ENCODE measurements at places on chromosomes 2 and 18.

- no peak for DNase-seq
Measured at GRCh38 chr2:133255360-133255759, 312.9 kb downstream of the NCKAP5 start.

DNA sequence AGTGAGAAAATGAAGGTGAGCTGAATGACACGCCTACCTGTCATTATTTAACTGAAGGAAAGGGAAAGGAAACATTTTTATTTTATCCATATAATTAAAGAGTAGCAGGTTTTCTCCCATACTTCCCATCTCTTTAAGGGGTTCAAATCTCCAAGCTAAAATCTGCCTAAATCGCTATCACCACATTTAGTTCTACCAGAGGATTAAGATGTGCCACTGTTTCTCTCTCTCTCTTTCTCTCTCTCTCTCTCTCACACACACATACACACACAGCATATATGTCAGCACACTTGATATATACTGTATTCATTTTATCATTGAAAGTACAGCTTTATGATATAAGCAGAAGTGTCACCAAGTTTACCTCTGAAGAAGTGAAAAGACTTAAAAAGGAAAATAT lies 3.1 kb downstream of the WIPF1 start:
- no peak for DNase-seq

- DNase-seq, result no peak
Measured at GRCh38 chr2:128366713-128367511, 48.2 kb upstream of the HS6ST1 start.

- DNase-seq, result no peak
Measured at GRCh38 chr2:120134263-120134662, 88.9 kb downstream of the TMEM185B start.

- DNase-seq, result no peak
Measured at GRCh38 chr18:2407961-2408360, 163.3 kb downstream of the METTL4 start.

DNA sequence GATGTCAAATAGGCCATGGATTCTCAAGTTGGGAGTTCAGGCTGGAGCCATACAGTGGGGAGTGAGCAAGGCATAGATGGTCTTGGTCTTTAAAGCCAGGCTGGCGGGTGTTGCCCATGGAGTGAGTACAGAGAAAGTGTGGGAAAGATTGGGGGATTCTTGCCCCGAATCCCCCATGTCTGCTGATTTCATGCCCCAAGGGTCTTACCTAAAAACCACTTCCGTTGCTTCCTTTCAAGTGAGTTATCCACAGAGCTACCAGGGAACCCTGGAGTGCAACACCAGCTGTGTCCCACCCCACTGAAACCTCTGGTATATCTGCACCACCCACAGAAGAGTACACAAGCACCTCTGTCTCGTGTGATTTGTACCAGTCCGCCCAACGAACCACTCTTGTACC lies 31.4 kb downstream of the FHOD3 start:
- no peak for DNase-seq

GRCh38 chr18:78758496-78758895 lies 221.1 kb upstream of the SALL3 start:
- DNase-seq, result no peak

- no peak for DNase-seq
Measured at GRCh38 chr2:201880579-201880978, 74.2 kb downstream of the CDK15 start.

DNA sequence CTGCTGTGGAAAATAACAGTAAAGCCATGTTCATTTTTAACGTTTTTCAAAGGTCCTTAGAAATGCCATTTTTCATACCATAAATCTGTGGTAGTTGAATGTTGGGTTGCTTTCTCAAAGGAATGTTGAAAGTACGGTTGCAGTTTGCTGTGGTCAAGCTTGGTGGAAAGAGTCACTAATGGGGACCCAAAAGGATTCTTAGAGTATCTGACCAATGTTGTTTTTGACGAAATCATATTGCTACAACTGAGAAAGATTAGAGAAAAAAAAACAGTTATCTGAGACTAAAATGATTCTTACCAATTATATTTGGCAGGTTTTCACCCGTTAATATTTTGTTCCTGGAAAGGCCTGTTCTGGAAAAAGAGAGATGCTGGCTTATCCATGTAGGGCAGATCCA lies 439.5 kb upstream of the ETAA1 start:
- no peak for DNase-seq

DNA sequence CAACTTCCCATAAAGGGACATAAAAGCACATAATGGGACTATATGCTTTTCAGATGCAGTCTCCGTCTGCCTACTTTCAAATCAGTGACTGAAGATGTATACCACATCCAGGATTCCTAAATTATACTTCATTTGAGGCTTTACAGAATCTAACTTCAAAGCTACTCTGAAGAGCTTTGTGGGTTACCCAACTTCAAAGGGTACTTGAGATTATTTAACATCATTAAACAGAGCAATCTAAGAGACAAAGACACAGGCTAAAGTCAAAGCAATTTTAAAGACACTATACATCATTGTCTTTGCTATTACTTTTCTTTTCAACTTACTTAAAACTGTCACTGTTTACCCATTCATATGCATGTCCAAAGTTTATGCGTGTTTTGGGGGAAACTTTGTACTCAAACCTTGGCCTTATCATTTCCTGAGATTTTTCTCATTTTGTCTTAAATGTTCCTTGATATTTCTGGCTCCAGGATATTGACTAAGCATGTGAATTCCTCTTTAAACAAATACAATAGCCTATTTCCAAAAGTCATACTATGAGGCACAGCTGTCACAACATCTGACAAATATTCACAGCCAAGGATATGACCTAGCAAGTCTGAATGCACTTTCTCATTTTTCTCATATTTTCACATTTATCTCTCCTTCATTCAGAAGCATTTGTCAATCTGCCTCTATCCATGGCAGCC lies 1985.1 kb upstream of the PIK3C3 start:
- DNase-seq, result no peak

- DNase-seq, result no peak
Measured at GRCh38 chr18:55317324-55317723, 270.7 kb downstream of the TCF4 start.

DNA sequence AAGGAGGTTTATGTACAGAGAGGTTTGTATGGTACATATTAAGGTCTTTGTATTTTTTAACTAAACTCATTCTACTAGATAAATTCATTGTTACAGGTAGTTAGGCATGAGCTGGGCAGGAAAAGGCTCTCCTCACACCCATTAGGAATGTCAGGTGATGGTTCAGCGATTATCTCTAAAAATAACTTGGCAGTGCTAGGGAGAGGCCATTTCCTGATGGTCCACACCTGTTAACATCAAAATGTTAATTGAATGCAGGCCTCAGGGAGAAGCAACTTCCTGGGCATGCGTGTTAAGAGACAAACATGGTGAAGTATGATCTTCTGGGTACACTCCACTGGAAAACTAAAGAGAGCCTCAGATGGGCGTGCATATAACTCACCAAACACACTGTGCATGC lies 73.6 kb downstream of the ARL6IP6 start:
- no peak for DNase-seq

GRCh38 chr2:30475542-30475941 lies 28.5 kb downstream of the LCLAT1 start:
- DNase-seq, result no peak

DNA sequence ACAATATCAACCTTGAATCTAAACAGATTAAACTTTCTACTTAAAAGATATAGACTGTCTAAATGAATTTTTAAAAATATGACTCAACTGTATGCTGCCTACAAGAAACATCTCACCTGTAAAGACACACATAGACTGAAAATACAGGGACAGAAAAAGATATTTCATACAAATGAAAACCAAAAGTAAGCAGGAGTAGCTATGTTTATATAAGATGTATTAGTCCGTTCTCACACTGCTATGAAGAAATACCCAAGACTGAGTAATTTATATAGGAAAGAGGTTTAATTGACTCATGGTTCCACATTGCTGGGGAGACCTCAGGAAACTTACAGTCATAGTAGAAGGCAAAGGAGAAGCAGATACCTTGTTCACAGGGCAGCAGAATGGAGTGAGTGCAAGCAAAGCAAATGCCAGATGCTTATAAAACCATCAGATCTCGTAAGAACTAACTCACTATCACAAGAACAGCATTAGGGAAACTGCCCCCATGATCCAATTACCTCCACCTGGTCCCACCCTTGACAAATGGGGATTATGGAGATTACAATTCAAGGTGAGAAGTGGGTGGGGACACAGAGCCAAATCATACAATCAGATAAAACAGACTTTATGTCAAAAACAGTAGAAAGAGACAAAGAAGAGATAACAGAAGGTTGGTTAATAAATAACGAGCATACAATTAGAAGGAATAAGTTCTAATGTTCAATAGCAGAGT lies 214.4 kb upstream of the SLC39A10 start:
- DNase-seq, result no peak

DNA sequence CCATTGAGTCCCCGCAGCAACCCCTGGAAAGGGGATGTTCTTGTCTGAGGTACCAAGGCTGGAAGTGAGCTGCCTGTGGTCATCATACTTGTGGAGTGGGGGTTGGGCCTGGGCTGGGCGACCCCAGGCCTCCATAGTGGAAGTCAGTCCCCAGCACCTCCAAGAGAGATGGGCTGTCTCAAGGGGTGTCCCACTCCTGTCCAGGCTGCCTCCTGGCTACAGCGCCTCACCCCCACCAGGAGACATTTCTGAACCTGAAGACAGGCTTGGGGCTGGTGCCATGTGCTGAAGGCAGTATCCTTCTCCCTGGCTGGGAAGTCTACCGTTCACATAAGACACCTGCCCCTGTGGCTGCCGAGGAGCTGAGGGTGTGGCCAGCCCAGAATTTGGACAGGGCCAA lies 28.9 kb downstream of the INHBB start:
- no peak for DNase-seq

- no peak for DNase-seq
Measured at GRCh38 chr2:219049282-219049681, 8.0 kb upstream of the CFAP65 start.

- no peak for DNase-seq
Measured at GRCh38 chr2:129347486-129348217, 631.8 kb upstream of the RAB6C start.

DNA sequence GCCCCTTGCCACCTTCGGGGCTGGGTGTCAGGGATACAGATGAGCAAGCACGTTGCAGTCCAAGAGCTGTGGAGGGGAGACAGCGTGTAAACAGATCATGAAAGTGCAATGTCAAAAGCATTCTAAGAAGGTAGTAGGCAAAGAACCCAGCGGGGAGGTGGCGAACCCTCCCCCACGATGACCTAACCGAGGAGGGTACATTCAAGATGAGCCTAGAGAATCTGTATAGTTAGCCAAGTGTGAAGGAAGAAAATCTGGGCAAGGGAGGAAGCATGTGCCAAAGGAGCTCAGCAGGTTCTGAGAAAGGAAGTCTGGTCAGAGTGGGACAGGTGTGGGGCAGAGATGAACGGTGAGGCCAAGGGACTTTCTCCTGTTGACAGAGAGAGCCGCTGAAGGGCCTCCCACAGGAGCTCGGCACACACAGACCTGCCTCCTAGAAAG lies 106.9 kb downstream of the SP3 start:
- no peak for DNase-seq

DNA sequence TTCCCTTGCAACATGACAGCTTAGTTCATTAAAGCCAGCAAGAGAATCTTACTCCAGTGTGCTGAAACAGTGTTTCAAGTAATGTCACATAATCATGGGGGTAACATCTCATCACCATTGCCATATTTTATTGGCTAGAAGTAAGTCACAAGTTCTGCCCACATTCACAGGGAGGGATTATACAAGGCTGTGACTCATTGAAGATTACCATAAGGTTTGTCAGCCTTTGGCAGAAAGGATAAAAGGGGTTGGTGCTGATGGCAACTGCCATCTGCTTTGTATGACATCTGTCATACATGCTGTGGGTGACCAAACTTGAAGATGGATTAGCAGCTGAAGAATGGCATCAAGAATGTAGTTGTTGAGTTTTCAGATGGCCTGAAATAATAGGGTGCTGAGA lies 61.2 kb downstream of the KCNE4 start:
- DNase-seq, result no peak

DNA sequence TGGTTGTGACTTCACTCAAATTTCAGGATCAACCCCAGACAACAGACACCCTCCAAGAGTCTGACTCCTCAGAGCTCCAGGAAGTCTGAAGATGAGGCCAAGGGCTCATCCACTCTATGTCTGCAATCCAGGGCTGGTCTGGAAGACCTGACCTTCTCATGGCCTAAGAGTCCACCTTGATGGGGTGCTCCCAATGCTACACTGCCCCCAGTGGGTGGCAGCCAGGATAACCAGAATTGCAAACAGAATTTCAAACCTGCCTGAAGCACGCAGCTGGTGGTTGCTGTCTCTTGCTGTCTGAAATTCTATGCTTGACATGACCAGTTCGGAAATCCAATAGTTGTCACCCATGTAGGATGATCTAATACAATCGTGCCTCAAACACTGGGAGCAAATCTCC lies 96.0 kb downstream of the UXS1 start:
- no peak for DNase-seq

DNA sequence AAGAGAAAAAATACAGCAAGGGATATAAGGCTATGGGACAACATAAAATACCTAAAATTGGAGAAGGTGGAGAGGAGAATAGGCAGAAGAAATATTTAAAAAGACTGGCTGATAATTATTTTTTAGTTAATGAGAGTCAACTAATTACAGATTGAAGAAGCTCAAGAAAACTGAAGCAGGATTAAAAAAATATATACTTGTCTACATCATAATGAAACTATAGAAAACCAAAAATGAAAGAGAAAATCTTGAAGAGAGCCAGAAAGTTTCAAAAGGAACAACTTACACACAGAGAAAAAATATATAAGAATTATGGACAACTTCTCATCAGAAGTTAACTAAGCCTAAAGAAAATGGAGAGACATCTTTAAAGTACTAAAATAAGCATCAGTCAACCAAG lies 62.9 kb upstream of the APCDD1 start:
- DNase-seq, result no peak

- DNase-seq, result no peak
Measured at GRCh38 chr18:77090546-77091174, 41.9 kb downstream of the MBP start.

DNA sequence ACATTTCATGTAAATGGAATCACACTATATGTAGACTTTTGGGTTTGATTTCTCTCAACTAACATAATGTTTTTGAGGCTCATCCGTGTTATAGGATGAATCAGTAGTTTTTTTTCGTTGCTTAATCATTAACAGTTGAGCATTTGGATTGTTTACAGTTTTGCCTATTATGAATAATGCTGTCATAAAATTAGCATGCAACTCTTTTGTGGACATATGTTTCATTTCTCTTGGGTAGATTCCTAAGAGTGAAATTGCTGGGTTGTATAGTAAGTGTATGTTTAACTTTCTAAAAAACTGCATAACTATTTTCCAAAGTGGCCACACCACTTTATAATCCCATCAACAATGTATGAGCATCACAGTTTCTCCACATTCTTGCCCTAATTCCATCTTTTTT lies 7.7 kb upstream of the RHBDD1 start:
- DNase-seq, result no peak

Data from muscle of back (tissue), 13 donors.